NCI-H526 (cell line): ENCODE measurements at places on chromosomes 3 and 15.
A peak's percentile ranks its signal among the peaks of the same experiment; 100 is the strongest.

- no peak for DNase-seq
Observed at GRCh38 chr3:79424811-79425210, 343.0 kb downstream of the ROBO1 start.

GRCh38 chr15:32959077-32959476 lies 235.4 kb downstream of the FMN1 start:
- DNase-seq = no peak

- no peak for DNase-seq
Observed at GRCh38 chr3:116000311-116000710, 377.0 kb downstream of the GAP43 start.

GRCh38 chr3:45596290-45596791 lies 1.8 kb downstream of the LIMD1 start:
- no peak for DNase-seq

DNA sequence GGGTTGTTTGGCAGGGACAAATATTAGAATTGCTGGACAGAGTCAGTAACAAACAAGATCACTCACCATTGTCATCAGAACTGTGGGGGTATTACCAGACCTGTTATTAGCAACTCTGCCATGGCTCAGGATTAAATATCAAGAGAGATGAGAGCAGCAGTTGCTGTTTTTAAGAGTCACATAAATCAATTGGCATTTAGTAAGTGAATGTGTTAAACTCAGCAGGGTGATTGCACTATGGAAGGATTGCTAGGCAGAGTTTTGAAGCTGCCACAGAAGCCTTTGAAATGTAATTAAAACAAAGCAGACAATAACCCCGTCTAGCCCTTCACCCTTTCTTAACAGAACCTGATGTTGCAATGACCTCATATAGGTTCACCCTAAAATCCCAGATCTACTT lies 238.8 kb downstream of the GAP43 start:
- DNase-seq = no peak

- DNase-seq = no peak
Observed at GRCh38 chr3:80190051-80190450, 422.3 kb upstream of the ROBO1 start.

DNA sequence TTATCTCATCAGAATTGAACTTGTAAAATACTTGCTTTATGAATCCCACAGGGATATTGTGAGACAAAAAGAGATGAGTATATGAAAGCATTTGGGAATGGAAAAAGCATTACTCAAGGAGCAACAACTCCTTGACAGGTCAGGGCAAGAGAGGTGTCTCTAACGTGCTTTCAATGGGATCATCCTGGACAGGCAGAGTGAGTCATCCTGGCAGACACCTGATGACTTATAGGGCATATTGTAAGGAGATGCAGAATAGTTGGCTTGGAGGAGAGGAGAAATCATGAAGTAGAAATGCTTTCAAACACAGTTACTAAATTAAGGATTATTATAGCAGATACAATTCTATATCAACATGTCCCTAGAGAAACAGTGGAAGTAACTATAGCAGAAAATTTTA lies 71.9 kb upstream of the THSD4 start:
- DNase-seq = no peak

DNA sequence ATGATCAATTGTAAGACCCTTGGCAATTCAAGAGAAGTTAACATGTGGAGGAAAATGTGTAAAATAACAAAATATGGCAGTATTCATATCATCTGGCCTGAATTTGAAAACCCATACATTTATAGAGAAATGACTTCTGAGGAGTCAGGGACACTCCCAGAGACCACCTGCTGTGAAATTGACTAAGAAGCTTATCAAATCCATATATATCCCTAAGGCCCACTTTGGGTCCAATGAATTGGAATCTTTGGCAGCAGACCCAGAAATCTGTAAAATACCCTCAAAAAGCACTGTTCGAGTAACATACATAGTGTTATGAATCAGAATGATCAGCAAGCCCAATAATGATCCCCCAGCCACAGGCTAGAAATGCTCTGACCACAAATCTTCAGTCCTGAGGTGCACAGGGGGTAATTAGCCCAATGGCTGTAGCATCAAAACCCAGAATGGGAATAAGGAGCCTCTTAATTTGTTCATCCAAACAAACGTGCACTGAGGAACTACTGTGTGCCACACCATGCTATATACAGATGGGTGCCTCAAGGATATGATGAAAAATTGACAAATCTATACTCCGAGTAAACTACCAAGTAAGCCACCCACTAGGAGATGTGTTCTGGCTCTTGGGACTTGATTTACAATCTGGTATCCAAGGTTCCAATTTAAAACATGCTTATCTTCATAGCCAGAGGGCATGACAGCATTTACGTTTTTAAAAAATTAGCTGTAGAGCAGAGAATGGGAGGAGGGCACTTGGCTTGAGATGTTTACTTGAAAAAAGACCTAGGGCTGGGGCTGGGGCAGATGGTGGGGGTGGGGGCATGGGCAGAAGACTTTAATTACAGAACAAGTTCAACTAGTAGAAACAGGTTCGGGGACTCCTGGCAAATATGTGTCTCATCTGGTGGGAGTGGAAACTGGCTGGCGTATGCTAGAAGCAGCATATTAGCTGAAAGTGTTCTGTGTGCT lies 9.1 kb upstream of the ARHGEF3 start:
- DNase-seq = peak; percentile 10

DNA sequence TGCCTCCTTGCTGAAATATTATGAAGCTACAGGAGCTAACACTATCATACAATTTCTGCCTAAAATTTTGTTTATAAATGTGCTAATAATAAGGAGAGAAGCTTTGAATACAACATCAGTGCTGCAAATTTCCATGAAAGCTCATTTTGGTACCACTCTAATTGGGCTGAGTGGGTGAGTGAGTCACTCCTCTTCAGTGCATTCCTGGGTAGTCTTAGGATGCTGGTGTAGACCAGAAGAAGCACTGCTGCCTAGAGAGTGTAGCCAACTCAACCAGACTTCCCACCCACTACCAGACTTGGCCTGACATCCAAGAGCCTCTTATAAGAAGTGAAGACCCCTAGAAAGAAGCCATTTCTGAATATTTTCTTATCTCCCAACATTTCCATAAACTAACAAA lies 32.5 kb upstream of the CCDC54 start:
- DNase-seq = no peak
